ENCODE measurements at places on chromosomes 16 and 17.
A peak's percentile ranks its signal among the peaks of the same experiment; 100 is the strongest.

GRCh38 chr17:81295676-81296381 lies 722 bp upstream of the SLC38A10 start:
- DNase-seq: peak; percentile 47

DNA sequence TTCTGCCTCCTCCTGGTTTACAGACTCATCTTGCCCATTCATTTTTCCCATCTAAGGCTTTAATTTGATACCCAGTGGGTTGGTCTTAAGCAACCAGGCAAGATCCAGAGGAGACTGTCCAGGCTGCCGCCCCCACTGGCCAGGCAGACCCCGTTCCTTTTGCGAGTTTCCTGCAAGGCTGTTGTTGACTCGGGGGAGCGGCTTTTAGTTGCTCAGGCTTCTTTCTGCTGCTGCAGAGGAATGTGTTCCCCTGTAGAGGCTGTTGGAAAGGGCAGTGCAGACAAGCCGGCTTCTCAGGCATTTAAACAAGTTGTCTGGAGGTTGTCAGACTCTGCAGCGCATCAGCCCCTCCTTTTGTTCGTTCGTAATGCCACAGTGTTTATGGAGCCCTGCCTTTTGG lies 231.2 kb downstream of the PRKCA start:
- no peak for DNase-seq

GRCh38 chr16:19757026-19757425 lies 39.0 kb downstream of the IQCK start:
- no peak for DNase-seq

- DNase-seq: peak; percentile 65
Observed at GRCh38 chr17:28563475-28563874, 7.8 kb downstream of the PIGS start.

DNA sequence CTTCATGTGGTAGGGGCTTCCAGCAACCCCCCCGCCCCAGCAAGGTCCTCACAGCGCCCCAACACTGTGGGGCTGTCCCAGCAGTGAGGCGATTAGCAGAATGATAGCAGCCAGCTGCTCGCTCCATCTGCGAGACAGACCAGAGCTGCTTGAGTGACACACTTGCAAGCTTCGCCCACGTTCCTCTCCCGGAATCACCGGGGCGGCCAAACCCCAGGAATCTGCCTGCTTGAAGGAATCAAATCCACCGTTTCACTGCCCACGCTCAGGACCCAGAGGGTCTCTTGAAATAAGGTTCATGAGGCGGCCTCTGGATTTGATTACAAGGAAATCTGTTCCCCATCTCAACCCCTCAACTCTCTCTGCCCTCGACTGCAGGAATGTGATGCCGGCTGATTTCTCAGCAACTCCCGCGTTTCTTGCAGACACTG lies 356.0 kb downstream of the C16orf95 start:
- peak; percentile 48 for DNase-seq

DNA sequence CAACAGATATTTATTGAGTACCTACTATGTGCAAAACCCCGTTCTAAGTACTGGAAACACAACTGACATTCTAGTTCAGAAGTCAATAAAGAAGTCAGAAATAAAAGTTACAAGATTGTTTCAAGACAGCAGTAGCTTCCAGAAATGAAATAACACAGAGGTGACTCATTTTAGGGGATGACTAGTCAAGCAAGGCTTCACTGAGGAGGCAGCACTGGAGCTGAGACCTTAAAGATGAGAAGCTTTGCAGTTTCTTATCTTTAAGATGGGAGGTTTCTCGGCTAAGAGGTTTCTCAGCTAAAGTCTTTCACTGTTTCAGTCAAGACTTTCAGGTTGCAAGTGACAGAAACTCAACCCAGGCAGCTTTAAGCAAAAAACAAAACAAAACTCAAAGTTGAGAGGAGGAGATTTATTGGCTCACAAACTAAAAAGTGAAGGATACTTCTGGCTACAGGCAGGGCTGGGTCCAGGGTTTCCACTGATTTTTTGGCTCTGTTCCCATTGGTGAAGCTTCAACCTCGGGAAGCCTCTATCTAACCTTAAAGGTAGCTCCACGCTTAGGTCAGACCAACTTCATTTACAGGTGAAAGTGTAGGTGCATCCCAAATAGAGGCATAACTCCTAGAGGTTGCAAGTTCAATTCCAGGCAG lies 7.4 kb upstream of the MMP2 start:
- DNase-seq: peak; percentile 81

- DNase-seq: no peak
Observed at GRCh38 chr17:36509272-36509985, 22.9 kb downstream of the ZNHIT3 start.

DNA sequence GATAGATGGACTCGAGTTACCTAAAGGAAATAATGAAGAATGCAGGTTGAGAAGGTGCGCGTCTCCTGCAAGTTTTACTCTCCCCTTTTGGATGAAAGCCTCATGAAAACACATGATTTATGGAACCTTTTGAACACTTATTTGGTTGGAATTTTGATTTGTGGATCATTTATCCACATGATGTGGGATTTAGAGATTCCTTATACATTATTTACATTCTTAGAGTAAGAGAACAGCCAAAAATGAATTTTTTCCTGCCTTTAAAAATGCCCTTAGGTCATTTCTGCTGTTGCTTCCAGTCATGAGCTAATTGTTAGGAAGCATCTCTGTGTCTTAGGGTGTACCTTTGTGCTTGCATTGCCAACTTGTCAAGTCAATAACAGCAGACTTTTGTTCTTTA lies 99.9 kb downstream of the RPTOR start:
- peak; percentile 49 for DNase-seq

- no peak for DNase-seq
Observed at GRCh38 chr17:16117149-16117548, 98.2 kb downstream of the NCOR1 start.

DNA sequence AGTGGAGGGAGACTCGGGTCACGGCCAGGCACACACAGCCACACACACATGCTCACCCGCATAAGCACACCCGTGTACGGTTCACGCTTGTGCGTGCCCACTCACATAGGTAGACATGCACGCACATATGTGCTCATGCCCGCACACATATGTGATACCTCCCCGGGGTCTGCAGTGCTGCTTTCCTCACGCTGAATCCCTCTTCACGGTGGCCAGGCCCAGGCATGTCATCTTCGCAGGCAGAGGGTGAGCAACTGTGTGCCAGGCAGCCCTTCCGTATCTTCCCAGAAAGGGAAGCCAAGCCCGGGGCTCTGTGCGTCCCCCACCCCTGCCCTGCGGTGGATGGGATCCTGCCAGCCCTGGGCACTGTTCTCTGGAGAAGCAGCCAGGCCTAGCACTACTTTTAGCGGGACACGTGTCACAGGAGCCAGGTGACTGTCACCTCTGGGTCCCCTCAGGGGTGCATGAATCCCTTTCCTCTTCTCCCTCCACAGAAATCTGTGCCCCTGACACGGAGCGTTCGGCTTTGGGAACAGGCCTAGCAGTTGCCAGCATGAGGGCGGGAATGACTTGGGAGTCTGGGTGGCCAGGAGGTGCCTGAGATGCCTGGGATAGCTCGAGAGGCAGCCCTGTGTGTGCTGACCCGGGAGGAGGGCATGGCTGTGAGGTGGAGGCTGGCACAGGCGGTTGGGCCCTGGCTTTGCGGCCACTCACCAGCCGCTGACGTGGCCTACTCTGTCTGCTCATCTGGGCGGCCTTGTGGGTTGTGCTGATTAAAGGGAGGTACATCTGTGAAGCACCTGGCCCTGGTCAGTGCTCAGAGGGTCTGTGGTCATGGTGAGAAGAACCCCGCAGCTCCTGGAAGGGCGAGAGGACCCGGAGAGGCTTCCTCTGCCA lies 47.5 kb downstream of the BAIAP2 start:
- DNase-seq: no peak
